ENCODE measurements at places on chromosomes 12 and 14. TPM values are rescaled to one million over a fixed set of nuclear protein-coding genes. Genes with fewer than 3 reads are reported as not detected.

GRCh38 chr12:13788626-13789025 is 192.8 kb downstream of the GRIN2B start:
- no peak overlapping the region for H3K4me3 ChIP-seq
- no peaks in the 10 kb centered on the region for H3K4me1 ChIP-seq
- peaks cover 8% of the 10 kb centered on the region for H3K27me3 ChIP-seq
- DNase-seq, result no peak
- no peaks in the 10 kb centered on the region for H3K36me3 ChIP-seq

- peaks cover 25% of the 10 kb centered on the region for H3K36me3 ChIP-seq
- H3K4me3 ChIP-seq, result peak overlapping the region; percentile 23
- no peak for DNase-seq
- H3K27me3 ChIP-seq, result no peaks in the 10 kb centered on the region
These were observed 70.0 kb upstream of the VPS33A start for GRCh38 chr12:122336015-122336946.

DNA sequence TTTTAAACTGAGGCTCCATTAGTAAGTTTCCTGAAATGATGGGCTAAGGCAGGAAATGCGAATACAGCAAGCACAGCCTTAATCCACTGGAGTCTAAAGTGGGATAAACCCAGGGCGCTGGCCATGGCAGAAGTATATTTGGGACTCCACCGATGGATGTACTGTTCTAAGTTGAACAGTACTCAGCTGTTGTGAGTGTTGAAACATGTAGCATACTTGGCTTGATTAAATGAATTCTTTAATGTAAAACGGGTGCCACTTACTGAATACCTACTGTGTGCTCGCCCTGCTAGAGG is 996 bp downstream of the SSPN start:
- H3K27me3 ChIP-seq, result peaks cover 45% of the 10 kb centered on the region
- peaks cover 3% of the 10 kb centered on the region for H3K4me1 ChIP-seq
- H3K27ac ChIP-seq, result no peak overlapping the region
- DNase-seq, result no peak
- no peaks in the 10 kb centered on the region for H3K36me3 ChIP-seq

DNA sequence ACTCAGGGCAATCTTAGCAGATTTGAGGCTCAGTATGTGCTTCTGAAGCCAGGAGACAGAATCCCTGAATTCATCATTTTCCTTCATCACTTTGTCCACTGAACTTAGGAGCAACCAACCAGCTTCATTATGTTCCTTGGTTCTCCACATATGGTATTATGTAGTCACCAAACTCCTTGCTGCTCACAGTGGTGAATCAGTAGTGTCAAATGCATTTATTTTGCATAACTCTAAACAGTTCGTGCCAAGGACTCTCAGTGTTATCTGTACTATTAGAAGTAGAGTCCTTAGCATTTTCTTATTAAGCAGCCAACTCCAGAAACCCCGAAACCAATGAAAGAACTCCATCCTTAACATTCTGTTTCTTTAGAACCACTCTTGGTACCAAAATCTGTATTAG is 466.9 kb upstream of the RGS6 start:
- DNase-seq, result no peak
- H3K27me3 ChIP-seq, result no peaks in the 10 kb centered on the region
- H3K36me3 ChIP-seq, result peaks cover 8% of the 10 kb centered on the region
- H3K4me3 ChIP-seq, result no peak overlapping the region

DNA sequence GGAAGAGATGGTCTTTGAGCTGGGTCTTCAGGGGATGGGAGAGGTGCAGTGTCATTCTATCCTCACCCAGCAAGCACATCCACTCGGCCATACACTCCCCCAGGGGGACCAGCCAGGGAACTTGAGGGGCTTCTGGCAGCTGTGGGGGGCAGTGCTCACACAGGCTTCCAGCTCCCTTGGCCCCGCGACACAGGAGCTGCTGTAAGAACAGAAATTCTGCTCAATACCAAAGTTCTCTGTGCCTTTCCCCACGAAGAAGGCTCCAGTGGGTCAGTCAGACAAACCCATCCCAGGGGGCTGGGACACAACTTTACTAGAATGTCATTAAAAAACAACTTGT is 289.1 kb upstream of the RTL1 start:
- no peaks in the 10 kb centered on the region for H3K4me1 ChIP-seq
- H3K27me3 ChIP-seq, result peaks cover 6% of the 10 kb centered on the region
- H3K4me3 ChIP-seq, result no peak overlapping the region
- no peak overlapping the region for H3K27ac ChIP-seq

- peak; percentile 74 for DNase-seq
- H3K4me3 ChIP-seq, result peak overlapping the region; percentile 83
- peak overlapping the region; percentile 82 for H3K27ac ChIP-seq
- H3K36me3 ChIP-seq, result no peaks in the 10 kb centered on the region
These were observed 25.8 kb upstream of the TMCC3 start for GRCh38 chr12:94676031-94676641.

DNA sequence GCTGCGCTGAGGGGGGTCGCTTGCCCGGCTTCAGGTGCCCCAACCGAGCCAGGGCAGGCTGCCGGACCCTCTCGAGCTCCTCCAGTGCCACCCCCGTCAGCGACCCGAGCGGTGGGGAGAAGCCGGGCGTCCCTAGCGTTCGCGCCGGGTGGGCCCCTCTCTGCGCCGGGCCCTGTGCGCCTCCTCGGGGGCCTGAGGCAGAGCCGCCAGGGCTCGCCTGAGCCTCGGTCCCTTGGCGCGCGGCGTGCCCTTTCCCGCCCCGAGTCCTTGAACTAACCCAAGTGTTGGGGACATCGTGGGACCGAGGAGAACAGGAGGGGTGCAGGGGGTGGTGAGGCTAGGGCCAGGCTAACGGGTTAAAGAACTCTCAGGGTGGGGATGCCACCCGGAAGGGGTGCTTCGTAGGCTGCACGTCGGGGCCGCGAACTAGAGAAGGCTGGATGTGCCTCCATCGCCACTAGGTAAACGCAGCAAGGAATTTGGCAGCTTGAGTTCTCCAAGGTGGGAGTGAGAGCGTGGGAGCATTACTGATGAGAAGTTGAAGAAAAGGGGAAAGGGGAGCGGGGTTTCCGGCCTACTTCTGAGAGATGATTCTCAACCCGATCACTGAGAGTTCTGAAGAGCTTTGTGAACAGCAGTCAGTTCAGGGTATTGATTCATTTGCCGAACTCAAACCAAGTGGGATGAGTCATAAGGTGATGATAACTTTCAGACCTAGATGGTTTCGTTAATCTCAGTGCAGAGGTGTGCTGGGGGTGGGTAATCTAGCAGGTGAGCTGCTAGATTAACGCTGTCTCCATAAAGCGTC is 618 bp downstream of the RNF34 start:
- peaks cover 36% of the 10 kb centered on the region for H3K4me1 ChIP-seq
- no peaks in the 10 kb centered on the region for H3K27me3 ChIP-seq
- H3K4me3 ChIP-seq, result peak overlapping the region; percentile 93
- peak overlapping the region; percentile 75 for H3K27ac ChIP-seq
- DNase-seq, result peak; percentile 65
- peaks cover 5% of the 10 kb centered on the region for H3K36me3 ChIP-seq

- H3K27ac ChIP-seq, result no peak within 1 kb of the TSS
- no peaks in the 10 kb centered on the region for H3K36me3 ChIP-seq
- H3K4me1 ChIP-seq, result no peaks in the 10 kb centered on the region
- H3K27me3 ChIP-seq, result peaks cover 7% of the 10 kb centered on the region
These were observed at the start of gene RHOJ for GRCh38 chr14:63204407-63205043. Gene RHOJ, plus strand, starts transcription at chr14:63204443. Its CDS starts 427 bp downstream, at chr14:63204870.

TAS2R8 gene
- not detected for total RNA-seq

ITGA7 gene
- 2.1 TPM for total RNA-seq

PTGDR gene
- 4.5 TPM for total RNA-seq

DNA sequence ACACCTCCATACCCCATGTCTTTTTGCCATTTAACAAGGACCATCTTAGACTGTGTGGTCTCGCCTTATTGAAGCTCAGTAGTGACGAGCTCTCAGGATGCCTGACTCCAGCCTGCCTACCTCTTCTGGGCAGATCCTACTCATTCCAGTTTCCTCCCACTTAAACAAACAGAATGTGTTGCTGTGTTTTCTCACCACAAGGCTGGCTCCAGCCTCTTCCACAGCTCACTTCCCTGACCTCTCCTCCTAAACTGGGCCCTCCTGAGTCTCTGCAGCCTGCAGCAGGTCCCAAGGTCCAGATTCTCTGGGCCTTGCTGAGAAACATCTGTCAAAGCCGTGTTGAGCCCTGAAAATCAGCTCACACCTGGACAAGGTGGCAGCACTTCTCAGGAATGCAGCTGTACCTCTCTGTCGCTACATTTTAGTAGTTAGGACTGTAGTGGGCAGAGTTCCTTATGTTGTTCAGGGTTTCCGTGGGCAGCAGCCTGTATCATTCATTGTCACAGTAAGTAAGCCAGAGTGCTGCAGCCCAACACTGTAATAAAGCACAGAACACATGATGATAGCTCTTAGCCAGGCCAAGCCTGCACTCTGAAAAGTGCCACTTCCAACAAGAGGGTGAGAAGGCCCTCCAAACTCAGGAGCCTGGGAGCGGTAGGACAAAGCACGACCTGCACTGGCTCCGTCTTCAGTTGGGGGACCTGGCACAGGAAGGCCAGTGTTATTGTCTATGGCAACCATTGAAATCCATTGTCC is 68.5 kb downstream of the NKX2-1 start:
- H3K27ac ChIP-seq, result no peak overlapping the region
- no peaks in the 10 kb centered on the region for H3K27me3 ChIP-seq
- H3K4me3 ChIP-seq, result no peak overlapping the region
- DNase-seq, result no peak
- H3K36me3 ChIP-seq, result no peaks in the 10 kb centered on the region

- no peak for DNase-seq
- H3K4me1 ChIP-seq, result no peaks in the 10 kb centered on the region
- H3K27ac ChIP-seq, result no peak overlapping the region
- no peak overlapping the region for H3K4me3 ChIP-seq
- H3K27me3 ChIP-seq, result no peaks in the 10 kb centered on the region
These were observed 9.2 kb downstream of the HAL start for GRCh38 chr12:95986635-95987570.

ZNF385A gene
- total RNA-seq, result 1.5 TPM

POTEG gene
- total RNA-seq, result not detected

DNA sequence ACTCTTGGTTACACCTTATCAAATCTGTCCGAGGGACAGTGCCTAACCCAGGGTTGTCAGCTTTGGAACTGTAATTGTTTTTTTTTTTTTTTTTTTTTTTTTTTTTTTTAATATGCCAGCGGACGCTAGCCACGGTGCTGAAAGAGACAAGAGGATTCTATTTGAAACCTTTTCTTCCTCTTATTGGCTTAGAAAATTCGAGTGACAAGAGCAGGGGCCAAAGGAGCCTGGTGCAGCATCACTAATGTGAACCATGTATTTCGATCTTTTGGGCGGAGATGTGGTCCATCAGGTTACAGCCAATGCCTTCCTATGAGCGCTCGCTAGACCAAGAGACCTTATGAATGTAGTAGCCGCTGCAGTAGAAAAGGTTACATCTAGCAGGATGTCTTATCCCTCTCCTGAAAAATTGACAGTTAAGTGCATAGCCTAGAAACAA is 922 bp downstream of the PTPRR start:
- H3K36me3 ChIP-seq, result no peaks in the 10 kb centered on the region
- DNase-seq, result no peak
- H3K27ac ChIP-seq, result no peak overlapping the region
- peaks cover 9% of the 10 kb centered on the region for H3K27me3 ChIP-seq
- no peaks in the 10 kb centered on the region for H3K4me1 ChIP-seq

DNA sequence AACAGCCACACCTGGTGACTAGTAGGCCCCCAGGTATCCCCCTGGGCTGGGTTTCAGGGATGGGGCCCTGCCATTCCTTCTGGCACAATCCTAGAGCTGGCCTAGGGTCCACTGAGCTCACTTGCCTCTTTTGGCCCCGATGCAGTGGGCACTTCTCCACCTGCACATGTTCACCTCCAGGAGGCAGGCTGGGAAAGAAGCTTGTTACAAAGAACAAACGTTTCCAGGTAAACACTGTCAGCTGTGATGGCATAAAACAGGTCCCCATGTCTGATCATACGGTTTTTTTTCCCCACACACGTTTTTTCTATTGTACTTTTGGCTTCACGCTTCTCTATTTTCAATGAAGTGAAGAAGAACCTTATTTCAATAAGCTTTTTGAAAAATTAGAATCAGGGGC is 15.8 kb upstream of the HVCN1 start:
- H3K27me3 ChIP-seq, result no peaks in the 10 kb centered on the region
- no peak overlapping the region for H3K4me3 ChIP-seq
- H3K36me3 ChIP-seq, result no peaks in the 10 kb centered on the region
- H3K4me1 ChIP-seq, result peaks cover 3% of the 10 kb centered on the region

GRCh38 chr14:33010495-33010894 is 71.8 kb downstream of the NPAS3 start:
- no peak for DNase-seq
- H3K4me1 ChIP-seq, result no peaks in the 10 kb centered on the region
- no peaks in the 10 kb centered on the region for H3K27me3 ChIP-seq
- H3K4me3 ChIP-seq, result no peak overlapping the region
- no peak overlapping the region for H3K27ac ChIP-seq
- no peaks in the 10 kb centered on the region for H3K36me3 ChIP-seq

DNA sequence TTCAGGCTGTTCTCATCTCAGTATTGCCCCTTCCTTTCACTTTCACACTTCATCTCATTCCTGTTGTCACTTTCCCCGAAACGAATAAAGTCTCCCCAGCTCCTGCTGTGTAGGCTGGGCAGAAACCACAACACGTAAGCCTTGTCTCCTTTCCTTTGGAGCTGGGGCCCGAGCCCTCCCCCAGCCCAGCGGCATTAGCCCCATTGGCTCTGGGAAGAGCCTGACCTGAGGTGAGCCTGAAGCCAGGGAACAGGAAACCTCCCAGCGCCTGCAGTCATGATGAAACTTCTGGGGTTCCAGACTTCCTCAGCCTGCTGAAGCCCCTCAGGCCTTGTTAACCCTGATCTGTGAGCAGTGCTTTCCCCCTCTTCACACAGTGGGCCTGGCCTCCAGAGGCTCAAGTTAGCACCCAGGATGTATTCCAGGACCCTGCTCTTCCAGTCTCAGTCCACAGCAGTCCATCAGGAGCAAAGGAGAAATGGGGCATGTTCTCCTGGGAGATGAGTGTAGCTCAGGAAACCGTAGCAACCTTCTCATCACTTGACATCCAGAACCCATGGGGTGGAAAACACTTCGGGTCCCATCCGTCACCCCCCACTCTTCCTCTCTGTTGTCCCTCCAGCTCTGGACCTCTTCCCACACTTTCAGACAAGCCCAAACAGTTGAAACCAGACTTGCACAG is 21.8 kb downstream of the VASH1 start:
- no peaks in the 10 kb centered on the region for H3K27me3 ChIP-seq
- peaks cover 20% of the 10 kb centered on the region for H3K4me1 ChIP-seq
- H3K36me3 ChIP-seq, result no peaks in the 10 kb centered on the region

LRTM2 gene
- not detected for total RNA-seq

DNA sequence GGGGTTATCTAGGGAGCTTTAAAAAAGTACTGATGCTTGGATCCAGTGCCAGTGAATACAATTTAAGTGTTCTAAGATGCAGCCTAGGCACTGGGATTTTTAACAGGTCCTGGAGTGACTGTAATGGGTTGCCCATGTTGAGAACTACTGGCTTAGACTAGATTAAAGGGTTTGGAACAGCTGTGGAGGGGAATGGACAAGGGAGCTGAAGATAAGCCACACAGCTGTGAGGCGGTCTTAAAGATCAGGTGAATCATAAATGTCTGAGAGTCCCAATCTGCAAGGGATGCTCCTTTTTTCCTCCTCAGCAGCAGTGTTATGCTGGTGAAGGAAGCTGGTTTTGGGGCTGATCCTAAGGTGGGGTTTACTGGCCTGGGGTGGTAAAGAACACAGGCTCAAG is 35.5 kb upstream of the FRMD6 start:
- H3K36me3 ChIP-seq, result no peaks in the 10 kb centered on the region
- no peaks in the 10 kb centered on the region for H3K4me1 ChIP-seq
- no peak overlapping the region for H3K27ac ChIP-seq
- no peak for DNase-seq
- H3K27me3 ChIP-seq, result peaks cover 31% of the 10 kb centered on the region

HNF1A gene
- not detected for total RNA-seq
